ENCODE measurements at places on chromosomes 2 and 18. TPM values are rescaled to one million over a fixed set of nuclear protein-coding genes. Genes with fewer than 3 reads are reported as not detected.

The REG3G gene
- total RNA-seq = not detected

The INHA gene
- total RNA-seq = 0.16 TPM

The BMP10 gene
- not detected for total RNA-seq

The BARD1 gene
- 6.7 TPM for total RNA-seq

The TEKT4 gene
- not detected for total RNA-seq

The ARHGAP28 gene
- total RNA-seq = not detected

The VWC2L gene
- not detected for total RNA-seq

DNA sequence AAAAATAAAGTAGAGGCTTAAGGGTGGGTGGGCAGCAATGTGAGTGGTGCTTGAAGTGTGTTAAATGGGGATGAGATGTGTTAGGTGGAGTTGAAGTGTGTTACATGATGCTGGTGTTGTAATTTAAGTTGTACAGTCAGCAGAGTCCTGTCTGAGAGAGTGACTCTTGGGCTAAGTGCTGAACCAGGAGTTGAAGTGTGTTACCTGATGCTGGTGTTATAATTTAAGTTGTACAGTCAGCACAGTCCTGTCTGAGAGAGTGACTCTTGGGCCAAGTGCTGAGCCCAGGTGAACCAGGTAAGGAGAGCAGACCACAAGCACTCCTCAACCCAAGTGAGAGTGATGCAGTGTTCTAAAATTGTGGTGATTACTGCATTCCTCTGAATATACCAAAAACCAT, 40.6 kb downstream of the LCLAT1 start:
- H3K4me1 ChIP-seq = peaks cover 2% of the 10 kb centered on the region
- no peak for DNase-seq
- no peaks in the 10 kb centered on the region for H3K36me3 ChIP-seq
- H3K27me3 ChIP-seq = no peaks in the 10 kb centered on the region
- no peak overlapping the region for H3K4me3 ChIP-seq

- H3K36me3 ChIP-seq = no peaks in the 10 kb centered on the region
- no peaks in the 10 kb centered on the region for H3K27me3 ChIP-seq
- H3K4me3 ChIP-seq = no peak overlapping the region
- peak; percentile 47 for DNase-seq
Measured at GRCh38 chr2:97699765-97700444, 13.5 kb upstream of the ZAP70 start.

DNA sequence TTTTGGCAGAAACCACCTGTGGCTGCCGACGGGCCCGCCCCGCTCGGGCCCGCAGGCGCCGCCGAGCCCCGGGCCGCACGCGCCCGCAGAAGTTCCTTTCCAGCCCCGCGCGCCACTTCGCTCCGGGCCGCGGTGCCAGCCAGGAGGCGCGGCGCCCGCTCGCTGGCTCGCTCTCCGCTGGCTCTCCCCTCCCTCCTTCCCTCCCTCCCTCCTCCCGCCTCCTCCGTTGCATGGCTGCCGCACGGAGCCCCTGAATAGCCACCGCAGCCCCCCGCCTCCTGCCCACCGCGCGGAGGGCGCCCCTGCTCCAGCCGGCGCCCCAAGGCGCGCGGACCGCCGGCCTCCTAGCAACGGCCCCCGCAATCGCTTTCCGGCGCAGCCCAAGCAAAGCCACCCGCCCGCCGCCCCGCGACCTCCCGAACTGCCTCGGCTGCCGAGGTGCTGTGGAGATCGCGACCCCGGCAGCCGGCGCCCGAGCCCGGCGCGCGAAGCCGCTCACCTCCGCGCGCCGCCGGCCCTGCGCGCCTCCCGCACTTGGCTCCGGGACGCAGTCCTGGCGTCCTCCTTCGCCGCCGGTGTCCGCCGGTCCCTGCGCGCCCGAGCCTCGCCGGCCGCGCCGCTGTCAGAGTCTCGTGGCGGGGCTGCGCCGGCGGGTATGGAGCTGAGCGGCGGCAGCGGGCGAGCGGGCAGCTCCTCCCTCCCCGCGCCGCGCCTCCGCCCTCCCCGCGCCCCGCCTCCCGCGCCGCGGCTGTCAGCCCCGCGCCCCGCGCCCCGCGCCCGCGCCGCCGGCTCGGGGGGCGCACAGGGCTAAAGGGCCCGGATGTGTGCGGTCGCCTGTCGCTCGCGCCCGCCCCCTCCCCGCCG, at the start of gene ZBTB7C:
TSS of gene ZBTB7C (minus strand) at position 657 of the 864 bp plus-strand sequence.
- no peak for DNase-seq
- no peak within 1 kb of the TSS for H3K27ac ChIP-seq
- peaks cover 59% of the 10 kb centered on the region for H3K27me3 ChIP-seq
- peak within 1 kb of the TSS; percentile 74 for H3K4me3 ChIP-seq
- no peaks in the 10 kb centered on the region for H3K36me3 ChIP-seq

DNA sequence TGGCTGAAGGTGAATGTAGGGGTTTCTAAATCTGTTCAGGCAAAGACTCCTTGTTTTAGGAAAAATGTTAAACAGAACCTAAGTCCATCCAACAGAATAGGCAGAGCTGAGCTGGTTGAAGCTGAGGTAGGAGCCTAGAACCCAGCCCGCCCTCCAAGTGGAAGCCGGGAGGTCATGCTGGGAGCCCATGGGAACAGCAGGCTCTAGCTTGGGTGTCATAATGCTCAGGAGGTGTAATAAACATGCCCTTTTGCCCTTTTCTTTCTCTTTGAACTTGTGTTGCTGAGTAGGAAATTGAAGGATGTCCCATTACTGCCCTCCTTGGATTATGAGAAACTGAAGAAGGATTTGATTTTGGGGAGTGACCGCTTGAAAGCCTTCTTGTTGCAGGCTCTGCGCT, 60.3 kb downstream of the ARMC9 start:
- peaks cover 6% of the 10 kb centered on the region for H3K27me3 ChIP-seq
- no peak overlapping the region for H3K4me3 ChIP-seq
- no peak overlapping the region for H3K27ac ChIP-seq
- H3K36me3 ChIP-seq = no peaks in the 10 kb centered on the region

DNA sequence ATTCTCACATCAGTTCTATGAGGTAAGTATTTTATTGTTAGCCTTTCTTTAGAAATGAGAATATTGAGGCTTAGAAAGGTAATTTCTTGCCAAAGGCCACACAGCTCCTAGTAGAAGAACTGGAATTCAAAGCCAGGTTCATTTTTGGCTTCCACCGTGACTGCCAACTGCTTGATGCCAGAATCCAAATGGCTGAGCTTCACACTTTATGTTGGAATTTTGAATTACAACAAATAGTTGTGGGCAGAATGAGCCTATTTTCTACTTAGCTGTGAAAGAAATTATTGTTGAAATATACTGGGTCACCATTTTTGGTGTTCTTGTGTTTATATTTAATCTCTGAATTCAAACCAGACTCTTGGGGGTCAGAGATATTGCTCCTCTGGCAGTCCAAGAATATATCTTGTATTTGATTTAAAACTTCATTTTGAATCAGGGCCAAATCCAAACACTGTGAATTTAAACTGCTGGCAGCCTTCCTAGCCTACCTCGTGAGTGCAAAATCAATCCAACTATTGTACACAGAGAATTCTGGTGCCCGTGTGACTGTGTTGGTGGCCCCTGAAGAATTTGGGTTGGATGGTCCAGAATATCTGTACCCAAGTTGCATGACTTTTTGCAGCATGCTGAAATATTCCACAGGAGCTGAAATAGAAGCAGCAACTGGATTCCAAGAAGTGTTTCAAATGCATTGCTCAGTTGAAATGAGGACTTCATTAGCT, 35.6 kb upstream of the LPIN1 start:
- no peaks in the 10 kb centered on the region for H3K36me3 ChIP-seq
- no peaks in the 10 kb centered on the region for H3K4me1 ChIP-seq
- no peak overlapping the region for H3K27ac ChIP-seq
- no peak overlapping the region for H3K4me3 ChIP-seq

The TRABD2A gene
- 219 TPM for total RNA-seq

- H3K4me3 ChIP-seq = no peak overlapping the region
- no peaks in the 10 kb centered on the region for H3K4me1 ChIP-seq
- no peaks in the 10 kb centered on the region for H3K36me3 ChIP-seq
- H3K27me3 ChIP-seq = no peaks in the 10 kb centered on the region
- DNase-seq = no peak
- H3K27ac ChIP-seq = no peak overlapping the region
Measured at GRCh38 chr2:210324458-210324857, 9.5 kb upstream of the MYL1 start.

DNA sequence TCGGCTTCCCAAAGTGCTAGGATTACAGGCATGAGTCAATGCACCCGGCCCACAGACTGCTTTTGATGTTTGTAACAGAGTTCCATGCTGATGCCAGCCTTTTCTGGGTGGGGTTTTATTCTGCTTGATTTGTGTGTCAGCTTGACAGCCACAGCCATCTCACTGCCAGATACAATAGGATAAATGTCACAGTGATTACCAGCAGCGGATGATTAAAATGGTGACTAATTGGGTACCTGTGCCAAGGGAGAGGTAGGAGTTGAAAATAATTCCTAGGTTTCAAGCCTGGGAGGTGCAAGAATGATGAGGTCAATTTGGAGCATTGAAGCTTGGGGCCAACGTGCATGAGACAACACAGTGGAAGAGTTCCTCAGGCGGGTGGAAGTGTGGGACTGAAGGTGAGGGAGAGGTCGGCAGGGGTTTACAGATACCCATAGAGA, 39.4 kb downstream of the SH2D6 start:
- H3K36me3 ChIP-seq = no peaks in the 10 kb centered on the region
- H3K27me3 ChIP-seq = peaks cover 3% of the 10 kb centered on the region
- DNase-seq = no peak
- no peaks in the 10 kb centered on the region for H3K4me1 ChIP-seq
- H3K27ac ChIP-seq = no peak overlapping the region
- H3K4me3 ChIP-seq = no peak overlapping the region

DNA sequence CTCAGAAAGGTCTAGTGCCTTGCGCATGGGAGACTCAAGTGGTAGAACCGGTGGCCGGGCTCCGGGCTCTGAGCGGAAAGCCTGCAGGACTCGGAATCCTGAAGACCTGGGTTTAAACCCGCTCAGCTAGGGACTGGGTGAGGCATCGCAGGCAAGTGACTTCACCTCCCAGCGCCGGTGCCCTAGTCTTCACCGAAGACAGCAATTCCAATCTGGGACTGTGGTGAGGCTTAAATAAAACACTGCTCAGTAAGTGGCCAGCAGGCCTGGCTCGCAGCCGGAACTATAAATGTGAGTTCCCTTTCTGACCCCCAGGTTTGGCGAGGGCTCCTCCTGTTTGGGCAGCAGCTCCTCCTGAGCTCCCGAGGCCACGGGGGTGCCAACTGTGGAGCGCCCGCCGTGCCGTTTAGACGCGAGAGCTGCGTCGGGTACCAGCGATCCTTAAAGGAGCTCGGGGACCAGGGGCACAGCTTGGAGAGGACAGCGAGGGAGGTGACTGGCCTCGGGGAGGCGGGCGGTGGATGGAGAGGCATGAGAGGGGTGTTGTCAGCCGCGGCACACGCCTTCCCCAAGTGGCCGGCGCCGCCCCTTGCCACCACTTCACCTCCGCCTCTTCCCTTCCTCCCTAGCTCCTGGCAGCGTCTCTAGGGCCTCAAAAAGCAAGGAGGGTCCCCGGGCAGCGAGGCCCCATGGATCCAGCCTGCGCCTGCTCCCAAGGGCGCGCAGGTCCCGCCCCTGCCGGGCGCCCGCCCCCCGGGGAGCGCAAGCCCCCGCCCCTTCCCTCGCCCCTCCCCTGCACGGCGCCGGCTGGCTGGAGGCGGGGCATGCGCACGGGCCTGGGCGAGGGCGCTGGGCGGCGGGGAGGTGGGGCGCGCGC, 757 bp upstream of the MTCL1 start:
- no peaks in the 10 kb centered on the region for H3K36me3 ChIP-seq
- peaks cover 67% of the 10 kb centered on the region for H3K27me3 ChIP-seq
- peak overlapping the region; percentile 83 for H3K4me3 ChIP-seq
- DNase-seq = peak; percentile 51
- H3K27ac ChIP-seq = no peak overlapping the region
- H3K4me1 ChIP-seq = peaks cover 9% of the 10 kb centered on the region

GRCh38 chr2:200350850-200351285, 44.4 kb downstream of the SPATS2L start:
- H3K27me3 ChIP-seq = no peaks in the 10 kb centered on the region
- no peak for DNase-seq
- no peak overlapping the region for H3K4me3 ChIP-seq
- H3K36me3 ChIP-seq = no peaks in the 10 kb centered on the region

- no peaks in the 10 kb centered on the region for H3K4me1 ChIP-seq
- H3K27ac ChIP-seq = no peak overlapping the region
- no peak for DNase-seq
- no peak overlapping the region for H3K4me3 ChIP-seq
- no peaks in the 10 kb centered on the region for H3K36me3 ChIP-seq
Measured at GRCh38 chr2:109269706-109270504, 140.9 kb downstream of the SH3RF3 start.

DNA sequence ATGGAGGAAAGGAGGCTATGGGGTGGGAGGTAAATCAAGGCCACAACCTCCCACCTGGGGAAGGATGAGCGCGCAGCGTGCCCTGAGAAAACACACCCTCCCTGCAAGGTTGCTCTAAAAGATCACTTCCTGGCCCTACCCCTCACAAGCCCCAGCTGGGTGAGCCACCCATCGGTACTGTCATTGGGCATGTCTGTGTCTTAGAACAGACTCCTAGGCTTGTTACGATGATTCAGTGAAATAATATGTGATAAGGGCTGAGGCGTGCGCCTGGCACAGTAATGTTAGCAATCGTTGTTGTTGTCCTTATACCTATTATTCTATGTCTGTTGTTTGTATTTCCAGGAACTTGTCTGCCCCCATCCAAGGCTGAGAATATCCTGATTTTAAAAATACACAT, 175.1 kb downstream of the ZFP36L2 start:
- H3K27ac ChIP-seq = no peak overlapping the region
- no peak overlapping the region for H3K4me3 ChIP-seq
- H3K4me1 ChIP-seq = peaks cover 4% of the 10 kb centered on the region
- no peaks in the 10 kb centered on the region for H3K36me3 ChIP-seq
- no peak for DNase-seq
- H3K27me3 ChIP-seq = no peaks in the 10 kb centered on the region

GRCh38 chr2:234556848-234557573, 60.1 kb upstream of the ARL4C start:
- no peaks in the 10 kb centered on the region for H3K27me3 ChIP-seq
- H3K4me1 ChIP-seq = no peaks in the 10 kb centered on the region
- H3K27ac ChIP-seq = no peak overlapping the region
- H3K4me3 ChIP-seq = no peak overlapping the region
- no peak for DNase-seq

Measured in T-cell (primary cell).